Left renal pelvis (tissue), 4 donors: ENCODE measurements at places on chromosomes 6 and 20.

DNA sequence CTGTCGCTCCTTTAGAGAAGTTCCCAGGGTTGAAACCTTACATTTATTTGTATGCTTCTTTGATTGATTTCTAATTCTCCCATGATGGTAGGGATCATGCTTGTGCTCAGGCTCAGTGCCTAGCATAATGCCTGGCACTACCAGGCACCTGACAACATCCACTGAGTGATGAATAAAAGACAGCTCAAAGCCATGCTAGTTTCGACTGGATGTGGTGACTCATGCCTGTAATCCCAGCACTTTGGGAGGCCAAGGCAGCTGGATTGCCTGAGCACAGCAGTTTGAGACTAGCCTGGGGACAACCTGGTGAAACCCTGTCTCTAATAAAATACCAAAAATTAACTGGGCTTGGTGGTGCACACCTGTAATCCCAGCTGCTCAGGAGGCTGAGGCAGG is 11.6 kb upstream of the CD164 start:
- DNase-seq: no peak

- no peak for DNase-seq
Measured at GRCh38 chr20:6966721-6967120, 199.2 kb downstream of the BMP2 start.

GRCh38 chr6:159068904-159069578 is 24.2 kb upstream of the TAGAP start:
- no peak for DNase-seq

DNA sequence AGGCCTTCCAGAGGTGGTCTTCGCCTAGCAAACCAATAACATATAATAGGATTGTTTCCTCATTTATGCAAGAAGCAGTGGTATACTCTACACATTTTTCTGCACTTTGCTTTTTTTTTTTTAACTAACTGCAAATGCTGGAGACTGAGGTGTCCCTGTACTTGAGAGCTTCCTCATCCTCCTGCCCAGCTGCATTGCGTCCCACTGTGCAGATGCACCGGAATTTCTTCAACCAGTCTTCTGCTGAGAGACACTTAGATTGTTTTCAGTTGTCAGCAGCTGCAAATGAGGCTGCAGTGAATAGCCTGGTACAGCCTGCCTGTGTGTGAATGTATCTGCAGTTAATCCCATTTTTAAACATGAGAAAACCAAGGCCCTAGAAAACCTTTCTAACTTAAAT is 11.5 kb downstream of the FGD2 start:
- no peak for DNase-seq
